ENCODE measurements at places on chromosomes 3 and 15.

DNA sequence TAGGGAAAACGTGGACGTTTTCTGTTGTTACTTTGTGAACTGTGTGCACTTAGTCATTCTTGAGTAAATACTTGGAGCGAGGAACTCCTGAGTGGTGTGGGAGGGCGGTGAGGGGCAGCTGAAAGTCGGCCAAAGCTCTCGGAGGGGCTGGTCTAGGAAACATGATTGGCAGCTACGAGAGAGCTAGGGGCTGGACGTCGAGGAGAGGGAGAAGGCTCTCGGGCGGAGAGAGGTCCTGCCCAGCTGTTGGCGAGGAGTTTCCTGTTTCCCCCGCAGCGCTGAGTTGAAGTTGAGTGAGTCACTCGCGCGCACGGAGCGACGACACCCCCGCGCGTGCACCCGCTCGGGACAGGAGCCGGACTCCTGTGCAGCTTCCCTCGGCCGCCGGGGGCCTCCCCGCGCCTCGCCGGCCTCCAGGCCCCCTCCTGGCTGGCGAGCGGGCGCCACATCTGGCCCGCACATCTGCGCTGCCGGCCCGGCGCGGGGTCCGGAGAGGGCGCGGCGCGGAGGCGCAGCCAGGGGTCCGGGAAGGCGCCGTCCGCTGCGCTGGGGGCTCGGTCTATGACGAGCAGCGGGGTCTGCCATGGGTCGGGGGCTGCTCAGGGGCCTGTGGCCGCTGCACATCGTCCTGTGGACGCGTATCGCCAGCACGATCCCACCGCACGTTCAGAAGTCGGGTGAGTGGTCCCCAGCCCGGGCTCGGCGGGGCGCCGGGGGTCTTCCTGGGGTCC is at the start of gene TGFBR2:
TGFBR2 (plus strand) TSS at position 301 of the 731 bp plus-strand sequence; CDS start at position 584, 283 bp downstream.
- peak; percentile 71 for DNase-seq

- DNase-seq, result no peak
These were observed 47.7 kb downstream of the ANXA2 start for GRCh38 chr15:60350108-60350507.

DNA sequence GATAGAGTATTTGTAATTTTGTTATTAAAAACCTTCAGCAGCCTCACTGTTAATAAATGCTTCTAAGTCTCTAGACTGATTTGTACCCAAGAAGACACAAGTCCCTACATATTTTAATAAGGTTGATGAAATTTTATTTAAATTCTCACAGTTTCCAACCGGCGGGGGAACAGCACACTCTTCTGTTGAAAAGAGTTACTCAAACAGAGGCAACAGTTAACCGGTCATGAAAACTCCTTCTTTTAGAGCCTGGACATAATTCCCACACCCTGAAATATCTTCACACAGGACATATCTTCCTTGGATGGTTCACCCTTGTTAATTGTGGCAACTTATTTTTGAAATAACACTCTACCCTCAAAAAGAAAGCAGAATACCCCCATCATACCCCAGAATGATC is 278.8 kb downstream of the FOXP1 start:
- DNase-seq, result peak; percentile 73

DNA sequence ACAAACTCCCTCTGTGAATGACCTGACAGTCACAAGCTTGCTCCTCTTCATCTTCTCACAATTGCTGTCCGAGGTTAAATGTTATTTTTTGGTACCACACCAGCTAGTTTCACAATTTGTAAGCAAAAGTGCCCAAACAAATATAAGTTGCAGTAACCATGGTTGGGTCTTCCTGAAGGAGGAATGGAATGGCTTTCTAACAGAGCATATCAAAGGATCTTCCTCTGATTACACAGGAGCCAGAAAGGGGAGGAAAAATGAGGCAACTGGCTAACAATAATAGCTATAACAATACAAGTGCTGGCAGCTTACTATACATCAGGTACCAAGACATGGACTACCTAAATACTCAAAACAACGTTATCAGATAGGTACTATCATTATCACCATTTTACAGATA is 90.4 kb downstream of the WWTR1 start:
- DNase-seq, result no peak

DNA sequence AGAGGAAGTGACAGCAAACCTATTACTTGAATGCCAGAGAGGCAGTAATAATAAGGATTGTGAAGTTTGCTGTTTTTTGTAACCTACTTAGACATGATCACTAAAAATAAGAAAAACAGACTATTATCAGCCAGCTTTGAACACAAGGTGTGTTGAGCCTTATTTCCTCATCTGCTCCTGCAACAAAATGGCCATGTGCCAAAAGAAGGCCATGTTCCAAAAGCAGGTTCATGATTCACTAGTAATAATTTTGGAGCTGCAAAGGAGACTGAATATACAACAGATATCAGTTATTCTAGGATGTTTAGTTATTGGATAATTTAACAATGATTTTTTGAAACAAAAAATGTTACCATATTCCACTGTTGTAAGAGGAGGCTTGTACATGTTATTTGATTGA is 578.7 kb downstream of the SQOR start:
- no peak for DNase-seq

DNA sequence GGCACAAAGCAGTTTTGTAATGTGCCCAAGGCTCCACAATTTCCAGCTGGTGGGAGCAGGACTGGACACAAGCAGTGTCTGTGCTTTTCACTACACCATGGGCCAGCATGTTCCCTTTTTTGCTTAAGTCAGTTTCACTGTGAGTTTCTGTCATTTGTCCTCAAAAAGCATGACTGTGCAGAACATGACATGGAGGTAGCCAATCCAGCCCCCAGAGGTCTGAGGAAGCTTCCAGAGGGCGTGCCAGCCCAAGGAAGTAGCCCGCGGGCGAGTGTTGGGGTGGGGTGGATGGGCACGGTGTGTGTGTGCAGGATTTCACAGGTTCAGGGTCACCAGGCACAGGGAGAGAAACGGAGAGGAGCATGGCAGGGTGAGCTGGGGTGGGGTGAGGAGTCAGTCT is 8.0 kb upstream of the EEFSEC start:
- DNase-seq, result peak; percentile 56

- DNase-seq, result no peak
These were observed 300.2 kb upstream of the TRIM42 start for GRCh38 chr3:140377644-140378043.

DNA sequence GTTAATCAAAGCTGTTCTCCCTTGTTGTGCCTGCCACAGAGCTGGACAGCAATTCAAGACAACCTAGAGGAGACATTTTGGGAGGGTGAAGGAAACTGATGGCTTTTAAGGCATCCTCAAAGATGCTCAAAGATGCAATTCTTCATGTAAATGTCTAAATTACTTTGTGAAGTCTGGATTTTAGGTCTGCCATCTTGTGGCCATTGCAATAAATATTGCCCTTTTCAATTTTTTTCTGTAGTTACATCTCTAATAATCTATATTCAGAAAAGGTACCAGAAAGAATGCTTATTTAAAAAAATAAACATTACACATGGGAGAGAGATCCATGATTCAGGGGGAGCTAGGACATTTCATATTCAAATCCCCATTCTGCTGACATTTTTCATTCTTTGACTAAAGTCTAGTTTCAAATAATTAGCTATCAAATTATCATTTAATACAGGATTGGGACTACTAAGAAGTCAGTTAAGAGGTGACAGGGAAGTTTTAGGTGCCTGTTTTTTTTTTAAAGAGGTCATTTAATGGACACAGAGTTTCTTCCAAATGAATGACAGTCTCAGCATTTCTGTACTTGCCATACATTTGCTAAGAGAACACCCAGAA is 259.8 kb upstream of the WNT5A start:
- DNase-seq, result peak; percentile 17

GRCh38 chr3:191131305-191131704 is 67.7 kb upstream of the OSTN start:
- no peak for DNase-seq

GRCh38 chr15:35728219-35728940 is 182.4 kb upstream of the DPH6 start:
- DNase-seq, result no peak

- DNase-seq, result no peak
These were observed 56.0 kb downstream of the SEMA3G start for GRCh38 chr3:52388933-52389332.

DNA sequence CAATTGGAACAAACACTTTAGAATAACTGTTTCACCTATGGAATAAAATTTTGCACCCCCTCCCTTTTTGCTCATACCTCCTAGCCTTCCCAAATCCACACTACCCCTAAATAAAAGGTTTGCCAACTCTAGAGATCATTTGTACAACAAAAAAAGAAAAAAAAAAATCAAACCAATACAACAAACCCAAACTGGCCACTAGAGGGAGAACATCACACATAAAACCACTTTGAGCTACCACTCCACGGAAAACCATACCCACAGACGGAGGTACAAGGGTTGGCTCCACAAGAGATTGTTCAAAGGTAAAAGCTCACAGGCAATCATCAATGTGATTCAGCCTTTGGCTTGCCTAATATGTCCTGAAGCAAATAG is 47.6 kb downstream of the SETMAR start:
- DNase-seq, result peak; percentile 64

DNA sequence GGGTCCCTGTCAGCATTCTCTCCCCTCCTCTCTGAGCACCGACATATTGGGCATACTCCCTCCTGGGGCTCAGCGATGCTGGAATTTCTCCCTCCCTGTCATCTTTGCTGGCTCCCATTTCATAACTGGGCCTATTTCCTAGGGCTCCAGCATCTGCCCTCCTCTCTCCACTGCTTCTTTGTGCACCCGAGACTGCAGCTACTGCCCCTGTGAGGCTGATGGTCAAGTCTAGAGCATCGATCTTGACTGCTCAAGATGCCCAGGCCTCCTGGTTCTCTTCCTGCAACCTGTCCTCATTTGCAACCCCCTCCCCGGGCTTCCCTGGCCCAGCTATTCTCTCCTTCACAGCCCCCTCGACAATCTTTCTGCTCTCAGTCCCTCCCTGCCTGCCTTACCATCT is 53.5 kb downstream of the WHAMM start:
- no peak for DNase-seq

- no peak for DNase-seq
These were observed 42.2 kb downstream of the TM2D3 start for GRCh38 chr15:101609742-101610610.

- no peak for DNase-seq
These were observed 17.8 kb downstream of the EDEM1 start for GRCh38 chr3:5205165-5205941.

DNA sequence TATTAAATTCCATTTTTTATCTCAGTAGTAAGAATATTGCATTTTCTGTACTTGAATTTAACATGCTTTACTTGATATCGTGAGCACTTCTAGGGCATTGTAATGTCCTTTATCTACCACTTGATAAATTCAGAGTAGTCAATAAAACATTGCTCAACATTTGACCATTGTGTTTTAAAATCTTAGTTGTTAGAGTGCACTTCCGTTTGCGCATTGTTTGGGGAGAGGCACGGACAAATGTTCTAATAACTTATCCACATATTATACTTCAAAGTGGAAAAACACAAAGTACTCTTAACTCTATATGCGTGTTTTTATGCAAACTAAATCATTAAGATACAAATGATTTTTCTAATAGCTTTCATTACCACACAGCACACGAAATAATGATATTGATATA is 419 bp downstream of the FAM227B start:
- DNase-seq, result no peak

- no peak for DNase-seq
These were observed 85.7 kb downstream of the CYP19A1 start for GRCh38 chr15:51252671-51253070.

DNA sequence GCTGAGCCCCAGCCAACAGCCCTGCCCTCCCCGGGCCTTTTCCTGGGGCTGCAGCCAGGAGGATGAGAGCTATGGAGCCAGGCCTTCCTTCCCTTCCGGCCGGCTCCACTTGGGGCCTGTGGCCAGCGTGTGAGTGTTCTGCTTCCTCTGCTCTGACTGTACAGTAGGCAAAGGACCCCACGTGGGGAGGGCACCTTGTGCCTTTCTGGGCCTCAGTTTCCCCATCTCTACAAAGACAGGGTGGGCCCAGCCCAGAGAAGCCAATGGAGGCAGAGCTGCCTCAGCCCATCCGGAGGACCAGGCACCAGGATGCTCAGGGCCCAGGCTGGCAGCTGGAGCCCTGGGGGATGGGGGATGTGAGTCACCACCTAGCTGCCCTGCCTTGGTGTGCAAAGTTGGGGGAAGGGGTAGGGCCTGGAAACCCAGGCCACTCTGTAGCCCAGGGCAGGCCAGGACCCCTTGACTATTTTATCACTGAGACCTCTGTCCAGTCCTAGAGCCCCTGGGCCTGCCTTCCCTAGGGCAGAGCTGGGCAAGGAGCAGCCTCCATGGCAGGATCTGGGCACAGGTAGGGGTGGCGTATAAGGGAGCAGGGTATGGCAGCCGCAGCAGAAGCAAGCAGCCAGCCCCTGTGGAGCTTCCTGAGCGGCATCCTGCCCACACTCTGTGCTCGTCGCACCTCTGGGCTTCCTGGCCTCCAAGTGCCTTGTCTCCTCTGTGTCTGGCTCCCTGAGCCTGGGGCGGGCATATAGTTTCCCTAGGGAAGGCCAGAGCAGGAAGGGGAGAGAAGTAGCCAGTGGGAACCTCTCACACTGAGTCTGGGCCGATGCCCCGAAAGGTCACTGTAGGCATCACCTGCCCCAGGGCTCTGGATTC is 1.8 kb downstream of the PSTPIP1 start:
- no peak for DNase-seq

DNA sequence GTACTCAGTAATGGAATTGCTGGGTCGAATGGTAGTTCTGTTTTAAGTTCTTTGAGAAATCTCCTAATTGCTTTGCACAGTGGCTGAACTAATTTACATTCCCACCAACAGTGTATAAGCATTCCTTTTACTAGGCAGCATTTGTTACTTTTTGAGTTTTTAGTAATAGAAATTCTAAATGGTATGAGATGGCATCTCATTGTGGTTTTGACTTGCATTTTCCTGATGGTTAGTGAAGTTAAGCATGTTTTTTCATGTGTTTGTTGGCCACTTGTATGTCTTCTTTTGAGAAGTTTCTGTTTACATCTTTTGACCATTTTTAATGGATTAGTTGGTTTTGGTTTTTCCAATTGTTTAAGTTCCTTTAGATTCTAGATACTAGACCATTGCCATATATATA is 28.4 kb downstream of the TP63 start:
- no peak for DNase-seq
